ENCODE measurements at places on chromosomes 7 and 10. TPM values are rescaled to one million over a fixed set of nuclear protein-coding genes. Genes with fewer than 3 reads are reported as not detected.

The TRPV5 gene
- 2.9 TPM for total RNA-seq

GRCh38 chr7:27144781-27145164, 1.3 kb upstream of the HOXA5 start:
- DNase-seq: no peak

DNA sequence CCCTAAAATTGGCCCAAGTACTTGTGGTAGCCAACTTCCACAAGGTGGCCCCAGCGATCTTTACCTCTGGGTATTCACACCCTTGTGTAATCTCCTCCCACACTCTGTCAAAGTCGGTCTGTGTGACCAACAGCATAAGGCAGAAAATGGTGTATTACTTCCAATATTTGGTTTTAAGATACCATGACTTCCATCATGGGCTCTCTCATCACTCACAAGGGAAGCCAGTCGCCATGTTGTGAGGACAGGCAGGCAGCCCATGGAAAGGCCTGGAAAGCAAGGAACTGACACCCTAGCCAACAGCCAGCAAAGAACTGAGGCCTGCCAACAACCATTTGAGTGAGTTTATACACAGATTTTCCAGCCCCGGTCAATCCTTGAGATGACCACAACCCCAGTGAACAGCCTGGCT, 91.0 kb upstream of the KMT2E start:
- peak; percentile 73 for DNase-seq

GRCh38 chr7:150756858-150757257, 19.6 kb downstream of the GIMAP5 start:
- DNase-seq: no peak

DNA sequence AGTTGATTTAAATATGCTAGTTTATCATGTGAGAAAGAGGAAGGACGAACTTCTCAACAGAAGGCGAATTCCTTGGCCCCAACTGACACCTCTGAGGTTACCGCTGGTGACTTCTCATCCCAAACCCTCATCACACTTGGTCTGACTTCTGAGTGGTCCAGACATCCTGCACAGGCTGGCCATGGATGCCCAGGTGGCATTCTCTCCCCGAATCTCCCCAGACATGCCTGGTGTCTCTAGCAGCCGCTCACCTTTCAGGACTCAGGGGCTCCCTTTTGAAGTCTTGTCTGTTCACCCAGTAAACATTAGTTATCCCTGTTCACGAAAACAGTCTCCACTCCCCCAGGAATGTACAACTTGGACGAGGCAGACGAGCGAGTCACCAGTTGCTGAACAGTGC, 157.7 kb downstream of the ADARB2 start:
- no peak for DNase-seq
